ENCODE measurements at places on chromosomes 5 and 9.

GRCh38 chr5:19660679-19661078 lies 327.3 kb downstream of the CDH18 start:
- no peak for DNase-seq

DNA sequence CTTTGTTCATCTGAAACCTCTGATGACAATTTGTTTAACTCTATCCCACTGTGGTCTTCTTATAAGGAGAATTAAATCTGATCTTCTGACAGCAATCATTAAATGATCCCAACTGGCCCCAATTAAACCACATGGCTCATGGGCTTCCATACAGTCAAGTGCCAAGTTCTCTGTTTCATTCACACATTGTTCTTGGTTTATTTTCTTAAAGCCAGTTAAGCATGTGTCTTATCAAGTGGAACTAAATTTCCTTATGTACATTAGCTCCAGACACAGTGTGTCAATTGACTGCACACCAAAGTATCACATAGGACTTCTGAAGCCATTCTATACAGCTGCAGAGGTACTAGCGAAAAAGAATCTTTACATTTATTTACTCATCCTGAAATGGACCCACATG lies 51.2 kb downstream of the MEF2C start:
- no peak for DNase-seq

DNA sequence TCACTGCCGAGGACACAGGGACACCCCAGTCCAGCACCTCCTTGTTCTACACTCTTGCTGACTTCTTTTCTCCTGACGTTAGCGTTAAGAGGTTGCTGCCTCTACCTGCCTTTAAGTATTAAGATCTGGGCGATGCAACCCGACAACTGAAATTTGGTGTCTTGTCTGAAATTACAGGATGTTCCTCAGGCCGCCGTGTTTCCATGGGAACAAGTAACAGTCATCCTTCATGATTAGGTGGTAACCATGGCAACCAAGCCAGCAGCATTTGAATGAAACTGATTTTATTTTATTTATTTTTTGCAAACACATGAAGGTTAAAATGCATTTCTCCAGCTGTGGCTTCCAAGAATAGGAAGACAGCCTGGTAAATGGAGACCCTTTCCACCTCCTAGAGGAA lies 20.8 kb downstream of the DAB2IP start:
- no peak for DNase-seq

- DNase-seq: no peak
These were observed 58.2 kb downstream of the CAST start for GRCh38 chr5:96720408-96720807.

GRCh38 chr5:171336521-171337209 lies 27.6 kb downstream of the TLX3 start:
- DNase-seq: no peak

All from omental fat pad (tissue), 4 donors.